Smooth muscle cell of bladder (primary cell): ENCODE measurements at places on chromosomes 11 and 22. TPM values are rescaled to one million over a fixed set of nuclear protein-coding genes. Genes with fewer than 3 reads are reported as not detected.

Gene FAM227A
- 1.6 and 2.1 TPM in 2 replicates for total RNA-seq

Gene C1QTNF4
- 0.09 TPM in 1 of 2 replicates, not detected in the other for total RNA-seq

Gene GNAZ
- total RNA-seq = 3.4 and 3.7 TPM in 2 replicates

Gene DRD2
- not detected in 2 replicates for total RNA-seq

Gene UPK3A
- not detected in 2 replicates for total RNA-seq

Gene CEP126
- 1.1 and 1.3 TPM in 2 replicates for total RNA-seq

Gene INTS4
- total RNA-seq = 24.8 and 25.0 TPM in 2 replicates

Gene SERPINH1
- 1,258 and 1,381 TPM in 2 replicates for total RNA-seq

Gene GSTT2B
- total RNA-seq = 7.0 and 7.2 TPM in 2 replicates

Gene MPPED1
- total RNA-seq = not detected in 2 replicates

Gene BIRC3
- 0.28 and 0.46 TPM in 2 replicates for total RNA-seq

Gene VSIG10L2
- 0.14 TPM in 1 of 2 replicates, not detected in the other for total RNA-seq

Gene DRD4
- total RNA-seq = 0.18 TPM in 1 of 2 replicates, not detected in the other

Gene PRRG4
- under 0.01 and 0.09 TPM in 2 replicates for total RNA-seq

Gene WNT7B
- total RNA-seq = not detected in 2 replicates

Gene RBMXL2
- not detected in 2 replicates for total RNA-seq

Gene FGF19
- not detected in 2 replicates for total RNA-seq
